ENCODE measurements at places on chromosomes 1 and 21.

DNA sequence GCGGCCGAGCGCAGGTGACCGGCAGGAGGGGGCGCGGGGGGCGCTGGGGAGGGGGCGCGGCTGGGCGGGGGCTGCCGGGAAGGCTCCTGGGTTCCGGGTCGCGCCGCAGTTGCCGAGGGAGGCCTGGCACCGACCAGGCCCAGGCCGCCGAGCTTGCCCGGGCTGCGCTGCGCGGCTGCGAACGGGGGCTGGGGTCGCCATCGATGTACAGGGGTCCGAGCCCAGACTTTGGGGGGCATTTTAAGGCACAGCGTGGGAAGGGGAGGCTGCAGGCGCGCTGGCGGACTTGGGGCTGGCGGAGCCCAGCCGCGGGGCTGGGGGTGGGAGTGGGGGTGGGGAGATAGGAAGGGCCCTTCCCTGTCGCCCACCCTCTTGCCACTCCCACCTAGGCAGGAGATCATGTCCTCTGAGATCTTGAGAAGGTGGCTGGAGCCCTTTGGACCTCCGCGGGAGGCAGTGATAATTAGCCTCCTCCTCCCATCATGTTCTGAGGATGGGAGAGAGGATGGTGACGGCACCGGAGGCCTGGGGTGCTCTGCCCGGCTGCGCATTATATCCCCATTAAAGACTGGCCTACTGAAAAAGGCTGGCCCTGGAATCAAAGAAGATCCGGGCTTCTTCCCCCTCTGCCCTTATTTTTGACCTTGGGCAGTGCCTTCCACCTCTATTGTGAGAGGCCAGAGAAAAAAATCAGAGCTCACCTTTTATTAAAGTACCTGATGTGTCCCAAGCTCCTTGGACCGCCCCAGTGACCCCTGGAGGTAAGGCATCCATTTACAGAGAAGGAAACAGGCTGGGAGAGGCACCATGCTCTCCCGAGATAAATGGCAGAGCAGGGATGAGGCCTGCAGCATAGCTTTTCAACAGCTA lies 497 bp downstream of the FBXO44 start:
- DNase-seq: no peak

- DNase-seq: no peak
These were observed 48.4 kb upstream of the CD34 start for GRCh38 chr1:207959141-207959825.

DNA sequence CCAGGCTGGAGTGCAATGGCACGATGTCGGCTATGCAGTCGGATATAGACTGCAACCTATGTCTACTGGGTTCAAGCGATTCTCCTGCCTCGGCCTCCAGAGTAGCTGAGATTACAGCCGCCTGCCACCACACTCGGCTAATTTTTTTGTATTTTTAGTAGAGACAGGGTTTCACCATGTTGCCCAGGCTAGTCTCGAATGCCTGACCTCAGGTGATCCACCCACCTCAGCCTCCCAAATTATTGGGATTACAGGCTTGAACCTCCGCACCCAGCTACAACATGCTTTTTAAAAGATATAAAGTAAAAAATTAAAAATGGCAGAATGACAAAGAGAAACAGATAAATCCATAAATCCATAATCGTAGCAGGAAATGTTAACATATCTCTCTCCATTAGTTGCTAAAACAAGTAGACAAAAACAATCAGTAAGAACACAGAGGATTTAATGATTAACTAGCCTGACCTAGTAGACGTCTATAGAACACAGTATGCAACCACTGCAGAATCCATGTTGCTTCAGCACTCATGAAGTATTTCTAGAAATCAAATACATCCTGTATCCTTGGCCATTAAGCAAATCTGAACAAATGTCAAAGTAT lies 59.9 kb upstream of the SPOCD1 start:
- no peak for DNase-seq

DNA sequence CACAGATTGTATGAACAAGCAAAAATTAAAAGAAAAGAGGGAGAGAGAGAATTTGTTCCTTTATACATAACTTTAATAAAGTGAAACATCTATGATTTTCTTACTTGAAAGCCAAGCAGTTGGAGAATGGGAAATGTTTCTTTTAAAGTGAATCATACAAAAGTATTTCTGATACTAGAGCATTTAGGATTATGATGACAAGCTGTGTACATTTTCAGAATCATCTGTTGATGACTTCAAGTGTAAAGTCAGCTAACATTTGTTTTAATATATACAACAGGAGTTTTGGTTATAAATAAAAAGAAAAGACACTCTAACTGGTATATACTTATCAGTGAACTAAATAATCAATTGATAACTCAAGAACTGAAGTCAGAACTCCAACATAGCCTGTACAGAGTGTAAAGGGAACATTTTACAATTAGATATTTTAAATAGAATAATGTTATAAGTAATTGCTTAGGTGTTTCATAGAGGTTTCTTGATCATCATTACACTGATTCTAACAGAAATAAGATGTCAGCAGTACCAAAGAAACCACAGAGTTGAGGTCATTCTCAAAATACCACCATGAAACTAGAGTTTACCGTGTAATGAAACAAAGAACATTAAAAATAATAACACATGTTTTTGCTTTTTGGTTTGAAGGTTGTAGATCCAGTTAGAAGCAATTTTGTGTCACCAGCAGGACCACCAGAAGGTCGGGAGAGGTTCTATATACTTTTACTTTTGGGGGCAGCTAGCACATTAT lies 103.4 kb downstream of the COL24A1 start:
- no peak for DNase-seq

DNA sequence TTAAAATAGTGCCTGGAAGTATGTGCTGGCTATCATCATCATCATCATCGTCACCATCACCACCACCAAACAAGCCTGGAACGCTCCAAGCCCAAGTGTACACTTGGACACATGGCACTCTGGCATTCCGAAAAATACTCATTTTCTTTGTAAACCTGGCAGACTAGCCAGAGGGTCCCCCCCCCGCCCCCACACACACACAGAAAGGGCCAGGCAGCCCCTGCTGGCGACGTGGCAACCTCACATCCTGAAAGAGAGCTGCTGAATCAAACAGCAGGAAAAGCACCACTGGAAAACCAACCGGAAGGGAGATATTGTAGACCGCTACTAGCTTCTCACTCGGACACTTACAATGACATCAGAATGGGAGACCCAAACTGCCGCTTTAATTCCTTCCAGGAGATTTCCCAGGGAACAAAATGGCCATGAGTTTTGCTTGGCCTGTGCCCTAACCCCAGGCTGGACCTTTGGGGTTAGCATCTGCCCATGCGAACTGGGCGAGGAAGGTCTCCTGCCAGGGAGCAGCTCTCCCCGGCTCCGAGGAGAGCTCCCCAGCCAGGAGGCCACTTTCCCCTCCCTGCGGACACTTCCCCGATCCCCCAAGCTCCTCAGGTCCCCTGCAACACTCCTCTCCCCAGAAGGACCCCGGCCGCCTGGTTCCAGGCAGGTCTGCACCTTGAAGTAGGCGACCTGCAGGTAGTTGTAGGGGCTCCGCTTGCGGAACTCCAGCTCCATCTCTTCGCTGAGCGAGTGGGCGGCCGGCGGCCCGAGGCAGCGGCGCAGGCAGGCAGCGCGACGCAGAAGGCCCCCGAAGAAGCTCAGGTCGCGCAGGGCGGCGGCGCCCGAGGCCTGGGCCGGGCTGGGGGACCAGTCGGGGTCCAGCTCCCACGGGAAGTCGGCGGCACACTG lies 742 bp downstream of the P3H1 start:
- peak; percentile 58 for DNase-seq

GRCh38 chr21:18275781-18276180 lies 31.1 kb downstream of the CHODL start:
- DNase-seq: no peak

DNA sequence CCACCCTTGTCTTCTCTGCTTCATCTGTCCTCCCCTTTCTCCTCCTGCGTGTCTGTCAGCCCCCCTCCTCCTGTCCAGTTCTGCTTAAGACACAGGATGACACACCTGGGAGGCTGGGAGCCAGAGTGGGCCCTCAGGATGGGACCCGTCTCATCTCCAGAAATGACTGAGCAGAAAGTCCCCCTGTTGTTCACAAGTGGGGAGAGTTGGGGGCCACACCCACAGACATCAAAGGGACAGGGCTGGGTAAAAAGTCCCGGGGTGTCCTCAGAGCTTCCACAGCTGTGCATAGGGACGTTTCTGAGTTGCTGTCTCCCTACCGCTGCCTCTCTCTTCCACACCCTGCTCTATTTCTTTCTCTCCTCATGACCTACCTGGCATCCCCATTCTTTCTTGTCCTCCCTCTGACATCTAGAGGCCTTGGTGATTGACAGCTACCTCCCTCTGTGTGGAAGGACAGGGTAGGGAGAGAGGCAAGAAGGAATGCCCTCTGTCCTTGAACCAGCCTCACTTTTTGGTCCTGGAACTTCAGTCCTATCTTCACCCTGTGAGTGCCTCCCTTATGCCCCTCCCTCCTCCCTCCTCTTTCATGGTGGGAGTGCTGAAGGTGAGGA lies 19.5 kb upstream of the SH2D2A start:
- peak; percentile 49 for DNase-seq

- DNase-seq: no peak
These were observed 129.8 kb upstream of the CHODL start for GRCh38 chr21:18114810-18115209.

- DNase-seq: no peak
These were observed 21.4 kb upstream of the CEP350 start for GRCh38 chr1:179933219-179933618.

- no peak for DNase-seq
These were observed 28.1 kb downstream of the ARHGEF10L start for GRCh38 chr1:17567582-17567981.

DNA sequence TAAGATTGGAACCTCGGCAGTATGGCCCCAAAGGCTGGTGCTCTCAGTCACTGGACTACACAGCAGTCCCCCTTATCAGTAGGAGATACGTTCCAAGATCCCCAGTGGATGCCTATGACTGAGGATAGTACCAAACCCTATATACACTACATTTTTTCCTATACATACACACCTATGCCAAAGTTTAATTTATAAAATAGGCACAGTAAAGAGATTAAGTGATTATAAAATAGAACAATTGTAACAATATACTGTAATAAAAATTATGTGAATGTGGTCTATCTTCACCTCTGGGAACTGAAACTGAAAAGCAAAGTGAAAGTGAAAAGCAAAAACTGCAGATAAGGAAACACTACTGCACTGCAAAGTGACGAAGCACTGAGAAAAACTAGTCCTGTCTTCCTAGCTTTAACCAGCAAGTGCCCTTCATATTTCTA lies 96.8 kb downstream of the INTS7 start:
- no peak for DNase-seq

DNA sequence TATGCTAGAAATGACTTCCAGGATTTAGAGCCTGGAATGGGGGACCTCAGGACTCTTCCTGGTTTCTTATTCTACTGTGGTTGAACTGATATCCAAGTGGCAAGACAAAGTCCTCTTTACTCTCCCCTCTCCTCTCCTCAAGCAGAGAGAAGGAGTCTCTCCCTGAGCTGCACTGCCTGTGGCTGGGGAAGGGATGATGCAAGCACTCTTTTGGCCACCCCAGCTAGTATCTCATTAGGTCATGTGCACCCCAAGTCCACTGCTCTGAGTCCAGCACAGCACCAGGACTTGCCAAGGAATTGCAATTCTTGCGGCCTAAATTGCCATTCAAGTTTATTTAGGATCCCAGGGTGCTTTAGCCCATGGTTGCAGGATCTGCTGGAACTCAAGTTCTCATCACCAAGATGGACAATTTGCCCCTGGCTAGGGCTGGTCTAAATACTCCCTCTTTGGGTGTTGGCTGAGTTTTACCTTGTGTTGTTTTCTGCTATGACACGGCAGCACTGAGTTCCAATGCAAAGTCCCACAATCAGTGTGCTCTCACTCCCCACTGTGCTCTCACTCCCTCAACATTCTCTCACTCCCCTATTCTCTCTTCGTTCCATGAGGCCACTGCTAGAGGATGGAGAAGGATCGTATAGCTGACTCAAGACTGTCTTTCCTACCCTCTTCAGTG lies 172.2 kb downstream of the TM2D1 start:
- no peak for DNase-seq

GRCh38 chr1:248818505-248819374 lies 7.0 kb downstream of the SH3BP5L start:
- no peak for DNase-seq
